ENCODE measurements at places on chromosomes 5 and 9.

GRCh38 chr9:89234205-89235067 is 55.8 kb upstream of the SHC3 start:
- no peak for DNase-seq

GRCh38 chr9:18428661-18429060 is 45.3 kb upstream of the ADAMTSL1 start:
- DNase-seq = no peak

GRCh38 chr5:132772291-132773070 is 4.6 kb downstream of the SEPTIN8 start:
- no peak for DNase-seq

GRCh38 chr9:37727013-37727412 is 26.6 kb upstream of the TRMT10B start:
- no peak for DNase-seq

DNA sequence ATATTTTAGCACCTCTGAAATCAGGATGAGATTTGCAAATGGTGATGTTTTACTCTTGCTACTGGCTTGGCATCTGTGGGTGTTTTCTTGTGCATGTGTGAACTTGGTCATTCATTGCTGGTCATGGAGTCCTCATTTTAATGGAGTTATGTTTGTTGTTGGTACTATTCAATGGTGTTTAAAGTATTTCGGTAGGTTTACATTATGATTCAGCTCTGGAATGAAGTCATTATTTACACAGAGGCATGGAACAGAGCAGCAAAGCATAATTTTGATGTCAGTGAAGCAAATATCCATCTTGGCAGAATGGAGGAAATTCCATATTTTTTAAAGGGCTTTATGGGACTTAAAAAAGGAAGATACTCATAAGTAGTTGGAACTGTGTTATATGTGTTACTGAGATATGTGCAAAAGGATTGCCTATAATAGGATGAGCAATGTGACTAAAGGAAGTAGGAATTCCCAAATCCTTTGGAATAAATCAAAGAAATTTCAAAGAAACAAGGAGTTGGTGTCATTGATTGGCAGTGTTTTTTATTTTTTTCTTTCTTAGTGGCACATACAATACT is 147.4 kb downstream of the ACTBL2 start:
- DNase-seq = no peak

GRCh38 chr9:105403552-105404248 is 44.1 kb upstream of the FSD1L start:
- no peak for DNase-seq

DNA sequence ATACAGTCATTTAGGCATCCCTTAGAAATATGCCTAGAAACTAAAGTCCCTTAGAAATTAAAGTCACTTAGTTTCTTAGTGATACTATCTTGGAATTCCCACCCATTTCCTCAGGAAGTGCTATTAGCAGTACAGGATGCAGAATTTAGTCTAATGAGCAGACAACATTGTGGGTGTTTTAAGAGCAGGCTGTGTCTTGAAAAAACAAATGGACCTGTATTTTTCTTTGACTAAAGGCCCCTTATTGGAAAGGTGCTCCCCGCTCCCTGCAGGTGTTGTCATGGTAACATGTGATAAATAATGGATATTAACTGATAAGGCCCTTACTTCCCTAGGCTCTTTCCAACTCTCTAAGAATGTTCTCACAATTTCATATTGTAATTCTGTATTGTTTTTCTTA is 38.8 kb upstream of the STARD4 start:
- DNase-seq = no peak

- no peak for DNase-seq
Observed at GRCh38 chr5:10580531-10581423, 16.9 kb downstream of the ANKRD33B start.

- DNase-seq = no peak
Observed at GRCh38 chr9:101307524-101308213, 77.1 kb downstream of the BAAT start.

GRCh38 chr5:151424892-151425523 is 22.4 kb upstream of the SLC36A1 start:
- no peak for DNase-seq

DNA sequence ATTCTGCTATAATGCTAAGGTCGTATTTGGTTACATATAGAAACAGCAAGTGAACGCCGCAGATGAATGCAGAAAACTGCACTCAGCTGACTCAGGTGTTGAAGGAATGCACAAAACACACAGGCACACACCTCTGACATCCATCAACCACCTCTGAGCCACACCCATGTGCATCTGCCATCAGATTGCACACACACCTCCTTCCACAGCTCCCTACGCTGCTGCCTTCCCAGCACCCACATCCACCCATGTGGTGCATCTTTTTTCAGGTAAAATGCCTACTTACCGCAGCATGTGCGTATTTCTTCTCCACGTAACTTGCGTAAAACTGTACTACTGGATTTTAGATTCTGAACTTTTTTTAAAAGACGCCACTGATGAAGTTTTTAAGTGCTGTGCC is 7.1 kb downstream of the STK10 start:
- DNase-seq = no peak

DNA sequence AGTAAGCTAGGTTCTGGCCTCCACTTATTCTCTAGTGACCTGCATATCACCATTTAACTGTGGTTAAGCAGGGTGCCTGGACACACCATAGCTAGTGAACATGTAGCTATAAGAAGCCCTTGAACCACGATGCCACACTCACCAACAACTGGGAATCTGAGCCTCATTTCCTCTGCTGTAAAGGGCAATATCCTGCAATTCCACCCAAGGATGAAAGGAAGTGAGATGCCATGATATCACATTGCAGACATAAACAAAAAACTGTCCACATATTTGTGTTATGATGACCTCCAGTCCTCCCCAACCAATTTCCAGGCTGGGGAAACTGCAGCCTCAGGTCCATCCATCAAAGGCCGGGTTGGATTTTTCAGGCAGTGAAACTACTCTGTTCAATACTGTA is 10.4 kb downstream of the TNIP1 start:
- no peak for DNase-seq

DNA sequence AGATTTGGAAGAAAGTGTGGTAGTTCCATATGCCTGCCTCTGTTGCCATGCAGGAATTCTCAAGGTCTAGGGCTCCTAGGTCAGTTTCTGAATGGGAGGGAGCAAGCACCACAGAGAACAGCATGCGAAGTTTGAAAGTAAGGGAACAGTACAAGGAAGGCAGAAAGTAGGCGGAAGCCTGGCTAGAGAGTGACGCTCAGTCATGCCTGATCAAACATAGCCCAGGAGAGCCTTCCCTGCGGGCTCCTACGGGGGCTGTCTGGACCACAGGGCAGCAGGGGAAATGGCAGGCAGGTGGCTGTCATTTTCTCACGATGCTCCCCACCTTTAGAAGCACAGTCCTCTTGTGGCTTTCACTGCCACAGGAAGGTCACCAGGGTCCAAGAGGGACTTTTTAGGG is 12.8 kb upstream of the STC2 start:
- no peak for DNase-seq

GRCh38 chr9:133969681-133970580 is 22.2 kb downstream of the VAV2 start:
- DNase-seq = no peak

DNA sequence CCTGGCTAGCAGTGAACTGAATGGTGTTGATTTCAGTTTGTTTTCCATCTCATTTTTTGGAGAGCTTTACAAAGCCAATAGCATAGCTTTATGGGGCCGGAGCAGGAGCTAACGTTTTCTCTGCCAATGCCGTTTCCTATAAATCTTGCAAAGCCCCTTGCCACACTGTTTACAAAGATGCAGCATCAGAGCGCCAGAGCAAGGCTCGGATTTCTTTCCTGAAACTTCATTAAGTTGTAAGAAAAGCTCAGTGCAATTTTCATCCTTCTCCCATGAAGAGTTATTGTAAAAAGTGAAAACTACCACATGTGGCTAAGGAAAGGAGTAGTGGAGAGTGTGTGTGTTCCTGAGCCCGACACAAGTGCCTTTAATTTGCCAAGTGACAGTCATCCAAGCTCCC is 178.2 kb upstream of the GDNF start:
- DNase-seq = no peak

GRCh38 chr9:129437626-129438323 is 183.1 kb downstream of the C9orf50 start:
- DNase-seq = no peak

DNA sequence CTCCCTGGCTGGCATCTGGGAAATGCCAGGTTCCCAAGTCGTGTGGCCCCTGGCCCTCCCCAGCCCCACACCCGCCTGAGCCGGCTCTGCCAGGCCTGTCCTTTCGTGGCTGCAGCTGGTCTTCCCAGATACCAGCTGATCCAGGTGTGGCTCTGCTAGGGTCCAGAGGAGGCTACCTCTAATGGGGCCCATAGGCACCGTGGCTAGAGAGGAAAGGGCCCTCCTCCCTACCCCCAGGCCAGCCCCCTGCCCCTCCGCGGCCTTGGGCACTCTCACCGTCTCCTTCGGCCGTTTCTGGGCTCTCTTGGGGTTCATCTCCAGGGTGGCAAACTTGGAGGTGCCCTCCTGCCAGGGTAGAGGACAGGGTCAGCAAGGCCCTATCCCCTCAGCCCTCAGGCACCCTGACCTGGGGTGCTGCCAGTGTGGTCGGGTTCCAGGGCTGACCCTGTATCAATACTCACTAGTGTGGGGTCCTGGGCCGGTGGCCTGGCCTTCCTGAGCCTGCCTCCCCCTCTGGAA is 17.0 kb downstream of the RALGDS start:
- no peak for DNase-seq

GRCh38 chr5:93349613-93350012 is 231.4 kb downstream of the NR2F1-AS1 start:
- DNase-seq = no peak

DNA sequence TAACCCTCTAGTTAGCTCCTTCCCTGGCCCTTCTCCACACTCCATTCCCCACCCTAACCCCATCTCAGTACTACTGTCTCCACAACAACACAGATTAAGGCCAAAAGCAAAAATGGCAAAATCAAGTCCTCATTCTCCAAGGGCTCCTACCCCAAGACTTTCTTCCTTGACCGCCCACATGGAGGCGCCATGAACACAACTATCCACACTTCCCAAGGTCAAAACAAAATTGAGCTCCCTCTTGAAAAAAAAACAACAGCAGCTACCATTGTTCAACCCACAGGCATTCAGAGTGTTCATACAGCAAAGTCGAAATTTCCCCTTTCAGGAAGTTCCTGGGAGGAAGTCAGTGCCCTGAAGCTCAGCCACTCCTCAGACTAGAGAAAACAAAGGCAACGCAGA is 54.4 kb downstream of the GNAQ start:
- peak; percentile 91 for DNase-seq

DNA sequence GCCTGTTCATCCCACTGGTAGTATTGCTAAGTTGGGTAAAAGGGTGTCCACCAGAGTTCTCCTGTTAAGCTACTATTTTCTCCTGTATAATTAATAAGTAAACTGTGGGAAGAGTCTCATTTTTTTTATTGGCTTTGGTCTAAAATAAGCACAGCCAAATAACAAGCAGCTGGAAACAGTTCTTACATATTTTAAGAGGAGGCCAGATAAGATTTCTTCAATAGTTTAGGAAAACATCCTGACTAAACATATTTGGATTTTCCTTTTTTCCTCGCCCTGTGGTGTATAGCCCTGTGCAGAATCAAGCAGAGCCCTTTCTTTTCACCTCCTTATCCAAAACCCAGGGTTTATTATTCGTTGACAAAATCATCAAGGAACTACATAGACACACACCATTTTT is 122.2 kb upstream of the ZNF608 start:
- DNase-seq = no peak

- DNase-seq = peak; percentile 6
Observed at GRCh38 chr5:80864706-80865435, 95.3 kb upstream of the RASGRF2 start.

GRCh38 chr5:76688212-76688611 is 27.7 kb upstream of the F2R start:
- no peak for DNase-seq

DNA sequence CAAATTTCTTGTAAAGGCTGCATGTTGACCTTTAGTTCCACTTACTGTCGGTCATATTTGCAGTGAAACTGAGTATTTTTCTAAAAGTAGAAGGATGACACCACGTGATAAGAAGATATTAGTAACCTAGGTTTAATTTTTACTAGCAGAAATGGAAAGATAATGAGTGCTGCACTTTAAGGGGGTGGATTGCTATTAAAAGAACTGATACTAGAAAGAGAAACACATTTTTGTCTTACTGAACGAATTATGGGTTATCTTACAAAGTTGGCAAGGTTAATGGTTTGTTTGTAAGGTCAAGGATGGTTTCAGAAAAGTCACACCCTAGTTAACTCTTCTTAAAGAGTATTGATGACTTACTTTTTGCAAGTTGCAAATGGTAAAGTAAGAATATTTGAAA is 2.4 kb downstream of the MACIR start:
- DNase-seq = no peak

GRCh38 chr9:136808075-136808805 is 492 bp downstream of the RABL6 start:
- DNase-seq = no peak

DNA sequence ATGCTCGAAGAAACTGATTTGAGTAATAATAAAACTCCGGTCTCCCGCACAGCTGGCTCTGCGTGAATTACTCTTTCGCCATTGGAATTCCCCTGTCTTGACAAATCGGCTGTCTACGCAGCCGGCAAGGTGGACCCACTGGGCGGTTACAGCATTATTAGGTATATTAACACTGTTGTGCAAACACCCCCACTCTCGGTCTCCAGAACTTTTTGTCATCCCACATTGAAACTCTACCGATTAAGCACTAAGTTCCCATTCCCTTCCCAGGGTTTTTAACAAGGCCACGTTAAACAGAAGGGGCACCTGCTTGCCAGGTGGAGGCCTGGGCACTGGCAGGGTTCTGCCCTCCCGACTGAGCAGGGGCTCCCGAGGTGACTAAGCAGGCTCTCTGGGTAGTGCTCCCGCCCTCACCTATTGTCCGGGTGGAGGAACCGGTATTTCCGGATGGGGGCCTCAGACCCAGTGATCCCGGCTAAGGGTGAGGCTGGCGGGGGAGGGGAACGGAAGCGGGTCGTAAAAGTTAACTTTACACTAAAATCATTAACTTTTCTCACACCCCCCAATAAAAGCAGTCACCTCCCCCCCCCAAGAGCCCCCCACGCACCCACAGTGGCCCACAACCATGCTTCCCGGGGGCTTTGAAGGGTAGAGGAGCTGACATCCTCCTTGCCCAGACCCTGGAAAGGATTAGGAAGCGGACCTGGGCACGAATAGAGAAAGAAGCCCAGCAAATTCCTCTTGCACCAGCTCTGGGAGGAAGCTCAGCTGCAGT is 53.5 kb upstream of the TJP2 start:
- DNase-seq = peak; percentile 13

- DNase-seq = no peak
Observed at GRCh38 chr5:151196556-151197290, 27.2 kb downstream of the CCDC69 start.

All from inflammatory macrophage treated with lipopolysaccharide for 4 hours (primary cell).